Dermis microvascular lymphatic vessel endothelial cell (primary cell): ENCODE measurements at places on chromosomes 12 and 14.
A peak's percentile ranks its signal among the peaks of the same experiment; 100 is the strongest.

- no peak for DNase-seq
These were observed 115.6 kb downstream of the LRIG3 start for GRCh38 chr12:58804749-58805148.

GRCh38 chr12:109523071-109523470 lies 45.6 kb downstream of the UBE3B start:
- no peak for DNase-seq

DNA sequence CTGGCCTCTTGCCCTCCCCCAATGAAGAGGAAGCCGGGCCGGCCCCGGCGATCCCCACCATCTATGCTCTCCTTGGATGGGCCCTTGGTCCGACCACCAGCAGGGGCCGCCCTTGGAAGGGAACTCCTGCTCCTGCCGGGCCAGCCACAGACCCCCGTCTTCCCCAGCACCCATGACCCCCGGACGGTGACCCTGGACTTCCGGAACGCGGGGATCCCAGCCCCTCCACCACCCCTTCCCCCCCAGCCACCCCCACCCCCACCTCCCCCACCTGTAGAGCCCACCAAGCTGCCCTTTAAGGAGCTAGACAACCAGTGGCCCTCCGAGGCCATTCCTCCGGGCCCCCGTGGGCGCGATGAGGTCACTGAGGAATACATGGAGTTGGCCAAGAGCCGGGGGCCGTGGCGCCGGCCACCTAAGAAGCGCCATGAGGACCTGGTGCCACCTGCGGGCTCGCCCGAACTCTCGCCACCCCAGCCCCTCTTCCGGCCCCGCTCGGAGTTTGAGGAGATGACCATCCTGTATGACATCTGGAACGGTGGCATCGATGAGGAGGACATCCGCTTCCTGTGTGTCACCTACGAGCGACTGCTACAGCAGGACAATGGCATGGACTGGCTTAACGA lies 19.4 kb downstream of the SETD1B start:
- DNase-seq: no peak

DNA sequence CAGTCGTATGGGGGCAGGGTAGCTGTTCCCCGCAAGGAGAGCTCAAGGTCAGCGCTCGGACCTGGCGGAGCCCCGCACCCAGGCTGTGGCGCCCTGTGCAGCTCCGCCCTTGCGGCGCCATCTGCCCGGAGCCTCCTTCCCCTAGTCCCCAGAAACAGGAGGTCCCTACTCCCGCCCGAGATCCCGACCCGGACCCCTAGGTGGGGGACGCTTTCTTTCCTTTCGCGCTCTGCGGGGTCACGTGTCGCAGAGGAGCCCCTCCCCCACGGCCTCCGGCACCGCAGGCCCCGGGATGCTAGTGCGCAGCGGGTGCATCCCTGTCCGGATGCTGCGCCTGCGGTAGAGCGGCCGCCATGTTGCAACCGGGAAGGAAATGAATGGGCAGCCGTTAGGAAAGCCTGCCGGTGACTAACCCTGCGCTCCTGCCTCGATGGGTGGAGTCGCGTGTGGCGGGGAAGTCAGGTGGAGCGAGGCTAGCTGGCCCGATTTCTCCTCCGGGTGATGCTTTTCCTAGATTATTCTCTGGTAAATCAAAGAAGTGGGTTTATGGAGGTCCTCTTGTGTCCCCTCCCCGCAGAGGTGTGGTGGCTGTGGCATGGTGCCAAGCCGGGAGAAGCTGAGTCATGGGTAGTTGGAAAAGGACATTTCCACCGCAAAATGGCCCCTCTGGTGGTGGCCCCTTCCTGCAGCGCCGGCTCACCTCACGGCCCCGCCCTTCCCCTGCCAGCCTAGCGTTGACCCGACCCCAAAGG lies 804 bp downstream of the GAPDH start:
- peak; percentile 77 for DNase-seq

- no peak for DNase-seq
These were observed 125.4 kb downstream of the SYT10 start for GRCh38 chr12:33314223-33314622.

DNA sequence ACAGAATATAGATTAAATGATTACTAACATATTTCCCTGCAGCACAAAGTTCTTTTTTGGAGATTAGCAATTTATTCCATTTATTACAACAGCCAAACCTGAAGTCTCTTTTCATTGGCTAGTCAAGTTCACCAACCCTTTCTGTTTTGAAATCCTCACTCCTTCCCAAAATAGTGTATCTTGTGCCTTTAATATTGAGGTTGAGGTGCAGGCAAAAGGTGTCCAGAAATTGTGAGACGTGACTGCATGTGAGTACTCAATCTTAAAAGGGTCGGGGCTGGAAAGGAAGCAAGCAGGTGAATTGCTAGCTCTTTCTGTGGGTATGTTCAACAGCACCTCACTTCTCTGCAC lies 11.1 kb upstream of the FOXN3 start:
- DNase-seq: no peak

DNA sequence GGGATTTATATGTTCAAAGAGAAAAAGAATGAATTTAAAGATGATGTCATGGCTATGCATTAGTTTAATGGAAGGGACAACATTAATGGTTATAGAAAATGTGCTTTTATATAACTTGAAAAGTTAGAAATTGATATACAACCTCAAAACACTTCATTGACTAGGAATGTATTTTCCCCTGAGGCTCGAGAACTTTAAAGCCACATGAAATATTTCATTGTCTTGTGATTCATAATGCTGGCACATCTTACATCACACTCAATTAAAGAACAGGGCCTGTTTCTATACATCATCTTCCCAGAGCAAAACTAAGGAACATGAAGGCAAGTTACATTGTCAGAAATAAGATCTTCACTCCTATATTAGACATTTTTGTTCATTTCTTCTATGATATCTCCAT lies 35.2 kb upstream of the PAWR start:
- no peak for DNase-seq

- DNase-seq: no peak
These were observed 84.6 kb downstream of the GARIN6 start for GRCh38 chr12:99732131-99732530.

DNA sequence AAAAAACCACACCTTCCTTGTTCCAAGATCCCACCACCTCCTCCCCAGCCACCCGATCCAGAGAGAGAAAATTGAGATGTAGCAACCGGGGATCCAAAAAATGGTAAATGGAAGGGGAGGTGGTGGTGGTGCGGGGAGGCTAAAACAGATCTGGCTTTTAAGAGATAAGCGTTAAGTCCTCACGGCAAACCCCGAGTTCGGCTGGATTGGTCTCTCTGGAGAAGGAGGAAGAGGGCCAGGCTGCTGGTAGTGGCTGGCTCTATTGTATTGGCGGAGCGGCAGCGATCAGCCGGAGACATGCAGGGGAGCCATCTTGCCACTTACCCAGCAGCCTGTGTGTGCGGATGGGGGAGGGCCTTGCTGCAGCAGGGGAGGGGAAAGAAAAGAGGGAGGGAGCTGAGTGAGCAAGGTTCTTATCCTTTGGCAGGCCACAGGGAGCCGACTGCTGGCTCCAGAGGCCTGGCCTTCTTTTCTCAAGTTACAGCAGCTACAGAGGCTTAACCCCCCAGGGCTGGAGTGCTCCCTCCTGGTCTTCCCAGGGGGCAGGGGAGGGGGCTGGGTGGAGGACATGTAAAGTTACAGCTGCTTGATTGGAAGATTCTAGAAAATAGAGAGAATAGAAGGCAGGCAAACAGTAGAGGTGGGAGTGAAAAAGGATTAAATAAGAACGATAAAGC lies 14.1 kb upstream of the CDH24 start:
- DNase-seq: peak; percentile 62

DNA sequence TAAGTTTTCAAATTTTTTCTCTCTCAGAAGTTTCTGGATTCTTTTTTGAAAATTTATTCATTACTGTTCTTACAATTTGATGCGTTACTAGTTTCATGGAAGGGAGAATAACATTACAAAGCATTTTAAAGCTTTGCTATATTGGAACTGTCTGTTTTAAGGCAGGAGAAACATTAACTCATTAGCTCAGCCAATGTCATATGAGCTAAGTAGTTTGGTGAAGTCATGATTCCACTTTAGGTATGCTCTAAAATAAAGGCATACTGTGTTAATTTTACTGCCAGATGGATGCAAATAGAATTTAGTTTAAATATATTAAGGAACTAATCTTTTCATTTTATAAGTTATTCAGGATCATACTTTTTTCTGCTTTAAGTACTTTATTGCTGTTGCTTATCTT lies 46.0 kb downstream of the ARID2 start:
- DNase-seq: no peak

DNA sequence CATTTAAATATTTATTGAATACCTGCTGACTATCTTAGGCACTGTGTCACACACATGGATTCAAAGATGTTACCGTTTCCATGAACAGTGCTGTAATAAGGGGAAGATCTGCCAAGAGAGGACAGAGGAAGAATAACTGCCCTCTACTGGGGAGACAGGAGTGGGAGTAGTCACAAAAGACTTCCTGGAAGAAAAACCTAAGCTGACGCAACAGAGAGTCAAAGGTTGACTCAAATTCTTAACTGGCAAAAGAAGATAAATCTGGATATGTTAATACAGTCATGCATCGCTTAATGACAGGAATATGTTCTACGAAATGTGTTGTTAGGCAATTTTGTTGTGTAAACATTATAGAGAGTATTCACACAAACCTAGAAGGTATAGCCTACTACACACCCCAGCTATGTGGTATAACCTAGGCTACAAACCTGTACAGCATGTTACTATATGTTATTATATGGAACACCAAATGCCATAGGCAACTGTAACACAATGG lies 51.5 kb downstream of the DCAF5 start:
- no peak for DNase-seq

GRCh38 chr12:10361084-10361483 lies 28.8 kb downstream of the KLRK1 start:
- no peak for DNase-seq

DNA sequence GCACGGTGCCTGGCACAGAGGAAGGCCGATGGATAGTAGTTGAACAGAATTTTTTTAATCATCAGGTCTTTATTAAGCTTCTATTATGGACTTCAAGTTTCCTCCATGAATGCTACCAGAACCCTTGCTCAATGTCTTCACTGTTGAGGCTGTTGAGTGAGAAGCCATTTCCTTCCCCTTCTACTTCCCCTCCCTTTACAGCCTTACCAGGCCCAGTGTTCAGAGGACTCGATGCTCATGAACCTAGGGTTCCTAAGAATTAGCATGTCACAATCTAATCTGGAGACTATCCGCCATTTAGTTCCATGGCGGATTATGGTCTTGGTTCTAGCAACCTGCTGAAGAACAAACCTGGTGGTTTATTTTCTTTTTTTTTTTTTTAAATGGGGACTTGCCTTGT lies 17.7 kb downstream of the ETV6 start:
- DNase-seq: no peak

GRCh38 chr12:94721173-94721572 lies 70.8 kb upstream of the TMCC3 start:
- no peak for DNase-seq

DNA sequence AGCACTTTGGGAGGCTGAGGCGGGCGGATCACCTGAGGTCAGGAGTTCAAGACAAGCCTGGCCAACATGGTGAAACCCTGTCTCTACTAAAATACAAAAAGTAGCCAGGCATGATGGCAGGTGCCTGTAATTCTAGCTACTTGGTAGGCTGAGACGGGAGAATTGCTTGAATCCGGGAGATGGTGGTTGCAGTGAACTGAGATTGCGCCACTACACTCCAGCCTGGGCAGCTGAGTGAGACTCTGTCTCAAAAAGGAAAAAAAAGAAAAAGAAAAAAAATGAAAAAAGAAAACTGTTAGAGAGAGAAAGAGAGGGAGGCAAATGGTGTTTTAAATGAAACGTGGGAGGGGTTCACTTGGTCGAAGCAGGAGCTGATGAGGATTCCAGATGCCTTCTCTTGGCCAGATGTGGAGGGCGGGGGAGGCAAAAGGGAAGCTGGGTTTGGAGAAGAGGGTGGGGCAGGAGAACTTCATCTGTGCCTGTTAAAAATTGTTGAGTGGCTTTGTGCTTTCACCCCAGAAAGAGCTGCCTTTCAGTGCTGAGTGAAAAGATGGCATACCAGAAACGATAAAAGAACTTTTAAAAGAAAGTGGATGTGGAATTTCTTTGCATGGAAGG lies 1.1 kb downstream of the EMP1 start:
- peak; percentile 24 for DNase-seq

GRCh38 chr14:69171569-69171968 lies 18.6 kb upstream of the DCAF5 start:
- DNase-seq: no peak

DNA sequence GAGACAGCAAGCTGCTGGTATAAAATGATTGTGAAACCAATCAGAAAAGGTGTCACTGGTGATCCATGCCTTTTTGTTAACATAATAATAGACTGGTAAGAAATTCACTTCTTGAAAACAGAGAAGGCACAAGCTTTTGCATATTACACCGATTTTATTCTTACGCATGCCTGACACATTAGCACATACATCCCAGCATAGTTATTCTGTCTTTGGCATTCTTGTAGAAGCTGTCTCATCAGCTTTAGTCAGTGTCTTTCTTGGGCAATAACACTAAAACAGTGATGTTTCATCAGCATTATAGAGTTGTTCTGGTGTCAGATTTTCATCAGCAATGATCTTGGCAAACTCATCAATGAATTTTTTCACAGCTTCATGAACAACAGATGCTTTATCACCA lies 283.4 kb upstream of the TMTC1 start:
- DNase-seq: no peak

GRCh38 chr14:68947802-68948201 lies 31.3 kb downstream of the ACTN1 start:
- no peak for DNase-seq

DNA sequence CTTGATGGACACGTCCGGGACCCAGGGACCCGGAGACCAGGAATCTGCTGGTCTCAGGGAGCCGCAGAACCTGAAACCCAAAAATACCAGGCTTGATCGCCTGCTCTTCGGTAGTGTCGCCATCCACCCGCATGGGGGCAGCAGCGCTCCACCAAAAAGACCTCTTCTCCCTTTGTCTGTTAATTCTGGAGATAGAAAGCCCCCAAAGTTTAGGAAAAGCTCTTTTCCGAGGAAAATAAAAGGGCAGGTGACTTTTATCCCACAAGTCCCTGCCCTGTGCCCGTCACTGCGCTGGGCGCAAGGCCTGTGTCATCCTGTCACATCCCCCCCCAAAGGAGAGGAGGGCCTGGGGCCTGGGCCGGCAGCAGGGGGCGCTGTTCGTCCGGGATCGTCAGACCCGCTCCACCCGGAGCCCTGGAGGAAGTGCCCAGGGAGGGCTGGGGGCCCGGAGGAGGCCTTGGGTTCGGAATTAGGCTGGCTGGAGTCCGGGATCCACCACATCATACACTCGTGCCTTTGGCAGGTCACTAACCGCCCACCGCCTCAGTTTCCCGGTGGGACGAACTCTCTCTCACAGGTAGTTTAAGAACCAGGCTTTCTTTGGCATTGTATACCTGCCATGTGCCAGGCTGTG lies 31.9 kb downstream of the DAD1 start:
- DNase-seq: peak; percentile 57

- peak; percentile 89 for DNase-seq
These were observed 36.0 kb upstream of the SNX6 start for GRCh38 chr14:34665785-34666435.

DNA sequence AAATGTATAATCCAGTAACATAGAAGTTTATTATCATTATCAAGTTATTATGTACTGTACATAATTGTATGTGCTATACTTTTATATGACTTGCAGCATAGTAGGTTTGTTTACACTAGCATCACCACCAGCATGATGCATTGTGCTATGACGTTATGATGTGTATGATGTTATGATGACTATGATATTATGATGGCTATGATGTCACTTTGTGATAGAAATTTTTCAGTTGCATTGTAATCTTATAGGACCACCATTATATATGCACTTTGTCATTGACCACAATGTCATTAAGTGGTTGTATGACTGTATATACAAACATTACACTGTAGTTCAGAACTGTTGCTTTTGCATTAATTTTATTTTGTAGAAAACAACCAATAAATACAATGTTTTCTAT lies 173.4 kb downstream of the PPFIA2 start:
- DNase-seq: no peak
